ENCODE measurements at places on chromosomes 16 and 17.
A peak's percentile ranks its signal among the peaks of the same experiment; 100 is the strongest.

DNA sequence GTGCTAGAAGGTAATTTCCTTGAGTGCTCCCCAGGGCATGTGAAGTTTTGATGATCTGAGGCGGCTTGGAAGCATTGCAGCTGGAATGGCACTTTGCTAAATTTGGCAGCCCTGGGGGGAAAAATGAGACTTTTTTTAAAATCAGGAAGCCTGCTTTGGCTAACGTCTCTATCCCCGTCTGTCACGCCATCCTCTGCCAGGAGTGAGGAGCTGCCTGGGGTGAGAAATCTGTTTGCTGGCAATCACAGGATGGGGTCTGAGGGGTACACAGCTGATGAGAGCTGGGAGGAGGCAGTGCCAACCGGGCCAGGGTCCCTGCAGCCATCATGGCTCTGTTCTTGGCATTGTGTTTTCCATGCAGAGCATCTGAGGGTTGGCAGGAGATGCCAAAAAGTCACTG lies 2.0 kb downstream of the ABCC12 start:
- no peak for DNase-seq

GRCh38 chr16:85088570-85089199 lies 23.6 kb downstream of the CIBAR2 start:
- no peak for DNase-seq

- no peak for DNase-seq
Observed at GRCh38 chr16:90032674-90033331, 13.5 kb upstream of the DBNDD1 start.

DNA sequence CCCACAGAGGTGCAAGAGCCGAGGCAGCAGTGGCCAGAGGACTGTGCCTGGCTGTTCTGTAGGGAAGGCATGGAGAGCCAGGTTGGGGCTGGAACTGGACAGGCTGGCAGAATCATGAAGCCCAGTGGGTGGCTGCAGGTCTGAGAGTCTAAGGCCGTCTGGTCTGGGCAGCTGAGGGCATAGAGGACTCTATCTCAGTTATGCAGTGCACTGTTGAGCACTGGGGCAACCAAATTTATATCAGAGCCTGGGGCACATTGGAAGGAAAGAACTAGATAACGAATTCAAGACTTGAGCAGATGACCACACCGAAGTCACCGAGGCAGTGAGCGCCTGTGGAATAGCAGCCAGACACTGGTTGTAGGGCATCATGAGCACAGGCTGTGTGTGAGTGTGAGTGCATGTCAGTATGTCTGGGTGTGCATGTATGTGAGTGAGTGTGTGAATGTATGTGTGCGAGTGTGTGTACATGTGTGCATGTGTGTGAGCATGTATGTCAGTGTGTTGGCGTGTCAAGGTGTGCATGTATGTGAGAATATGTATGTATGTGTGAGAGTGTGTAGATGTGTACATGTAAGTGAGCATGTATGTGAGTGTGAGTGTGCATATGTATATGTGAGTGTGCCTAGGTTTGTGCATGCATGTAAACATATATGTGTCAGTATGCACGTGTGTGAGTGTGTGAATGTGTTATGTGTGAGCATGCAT lies 37.0 kb downstream of the RGS9 start:
- DNase-seq: no peak

DNA sequence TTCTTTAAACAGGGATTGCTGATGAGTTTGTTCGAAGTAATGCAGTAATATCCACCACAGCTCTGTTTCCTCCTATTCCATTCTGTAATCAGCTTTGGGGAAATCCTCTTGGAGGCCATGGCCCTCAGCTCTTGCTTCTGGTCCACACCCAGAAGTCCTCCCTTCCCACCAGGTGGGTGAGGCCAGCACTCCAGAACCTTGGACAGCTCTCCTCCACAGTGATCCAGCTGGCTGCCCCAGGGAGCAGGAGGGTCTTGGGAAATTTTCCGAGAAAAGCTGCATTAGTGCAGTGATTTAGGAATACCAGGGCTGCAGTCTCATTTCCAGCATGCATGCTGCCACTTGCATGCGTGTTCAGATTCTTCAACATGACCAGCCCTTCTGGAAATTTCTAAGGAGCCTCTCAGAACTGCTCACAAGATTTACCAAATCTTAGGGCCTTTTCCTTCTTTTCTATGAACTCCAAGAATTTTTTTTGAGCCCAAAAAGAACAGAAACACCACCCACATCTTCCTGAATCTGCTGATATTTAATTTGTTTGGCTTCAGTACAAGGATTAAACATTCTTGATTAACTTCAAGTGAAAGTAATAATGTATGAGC lies 4.2 kb downstream of the SMPD3 start:
- DNase-seq: peak; percentile 48

DNA sequence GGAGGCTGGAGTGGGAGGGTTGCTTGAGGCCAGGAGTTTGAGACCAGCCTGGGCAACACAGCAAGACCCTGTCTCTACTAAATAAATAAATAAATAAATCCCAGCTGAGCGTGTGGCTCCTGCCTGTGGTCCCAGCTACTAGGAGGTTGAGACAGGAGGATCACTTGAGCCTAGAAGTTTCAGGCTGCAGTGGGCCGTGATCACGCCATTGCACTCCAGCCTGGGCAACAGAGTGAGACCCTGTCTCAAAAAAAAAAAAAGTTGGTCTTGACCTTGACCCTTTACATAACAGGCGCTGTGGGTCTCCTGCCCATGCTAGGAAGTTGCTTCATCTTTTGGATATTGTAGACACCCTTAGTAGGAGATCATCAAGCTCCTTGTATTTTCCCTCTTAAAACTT lies 11.4 kb downstream of the ACSF2 start:
- no peak for DNase-seq

DNA sequence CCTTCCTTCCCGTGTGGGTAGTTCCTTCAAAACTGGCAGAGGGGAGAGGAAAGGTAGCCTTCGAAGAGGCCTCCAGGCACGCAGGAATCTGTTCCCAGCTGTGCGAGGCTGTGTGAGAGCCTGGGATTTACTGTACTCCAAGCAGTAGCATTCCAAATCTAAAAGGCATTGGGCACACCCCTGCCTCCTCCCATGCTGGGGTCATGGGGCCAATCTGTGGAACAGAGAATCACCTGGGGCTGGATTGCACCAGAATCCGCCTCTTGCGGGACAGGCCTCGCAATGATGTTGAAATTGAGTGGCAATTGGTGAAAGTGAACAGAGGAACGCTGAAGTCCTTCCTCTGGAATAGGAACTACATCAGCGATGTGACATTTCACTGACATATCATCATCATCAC lies 72.5 kb upstream of the IRX3 start:
- DNase-seq: no peak

GRCh38 chr17:66548659-66549310 lies 246.4 kb downstream of the PRKCA start:
- DNase-seq: no peak

DNA sequence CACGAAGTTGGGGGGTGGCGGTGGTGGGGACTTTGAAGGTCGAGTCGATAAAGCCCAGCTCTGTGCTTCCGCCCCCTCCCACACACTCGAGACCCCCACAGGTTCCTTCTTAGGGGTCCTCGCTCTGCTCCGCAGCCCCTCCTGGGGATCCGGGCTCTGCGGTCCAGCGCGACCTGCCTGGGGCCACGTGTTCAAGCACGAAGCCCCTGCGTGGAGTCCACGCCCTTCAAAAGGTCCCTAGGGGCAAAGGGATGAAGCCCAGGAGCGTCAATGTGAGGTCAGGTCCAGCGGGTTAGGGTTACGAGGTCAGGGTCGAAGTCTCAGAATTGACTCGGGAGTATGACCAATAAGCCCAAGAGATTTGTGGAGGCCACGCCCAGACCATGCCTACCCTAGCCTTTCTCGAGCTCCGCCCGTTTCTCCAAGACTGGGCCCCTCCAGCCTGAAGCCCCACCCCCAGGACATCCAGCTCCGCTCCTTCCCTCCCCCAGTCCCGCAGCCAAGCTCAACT lies 786 bp upstream of the CACNA1G start:
- peak; percentile 77 for DNase-seq

GRCh38 chr16:84947022-84947421 lies 64.3 kb downstream of the ZDHHC7 start:
- no peak for DNase-seq

- no peak for DNase-seq
Observed at GRCh38 chr17:53722407-53722806, 100.3 kb upstream of the KIF2B start.

DNA sequence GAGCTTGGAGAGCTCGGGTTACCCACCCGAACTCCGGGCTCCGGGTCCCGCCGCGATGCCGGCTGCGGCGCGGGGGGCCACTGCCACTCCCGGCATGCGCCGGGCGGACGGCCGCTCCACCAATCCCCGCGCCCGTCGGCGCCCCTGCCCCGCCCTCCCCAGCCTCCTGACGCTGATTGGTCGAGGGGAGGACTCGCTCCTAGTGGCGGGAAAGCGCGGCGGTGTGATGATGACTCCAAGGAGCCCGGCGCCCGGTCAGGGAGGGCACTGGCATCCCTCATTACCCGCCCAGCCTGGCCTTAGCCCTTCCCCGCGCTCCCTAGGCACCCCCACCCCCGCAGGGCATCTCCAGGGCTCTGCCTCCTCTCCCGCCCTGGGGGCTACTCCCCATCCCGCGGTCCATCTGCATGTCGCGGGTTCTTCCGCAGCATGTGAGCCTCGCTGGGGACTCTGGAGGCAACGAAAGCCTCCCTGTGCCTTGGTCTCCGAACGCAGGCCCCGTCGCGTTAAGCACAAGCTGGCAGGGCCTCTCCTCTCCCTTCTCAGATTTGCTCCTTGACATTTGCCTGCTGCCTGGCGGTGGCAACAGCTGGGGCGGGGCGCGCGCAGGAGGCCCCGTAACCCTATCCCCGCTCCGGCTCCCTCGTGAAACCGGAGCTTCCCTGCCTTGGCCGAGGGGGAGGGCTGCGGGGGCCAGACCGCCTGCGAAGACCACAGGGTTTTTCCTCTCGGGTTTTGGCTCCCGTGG lies 1.7 kb downstream of the ATP2A1 start:
- peak; percentile 85 for DNase-seq

DNA sequence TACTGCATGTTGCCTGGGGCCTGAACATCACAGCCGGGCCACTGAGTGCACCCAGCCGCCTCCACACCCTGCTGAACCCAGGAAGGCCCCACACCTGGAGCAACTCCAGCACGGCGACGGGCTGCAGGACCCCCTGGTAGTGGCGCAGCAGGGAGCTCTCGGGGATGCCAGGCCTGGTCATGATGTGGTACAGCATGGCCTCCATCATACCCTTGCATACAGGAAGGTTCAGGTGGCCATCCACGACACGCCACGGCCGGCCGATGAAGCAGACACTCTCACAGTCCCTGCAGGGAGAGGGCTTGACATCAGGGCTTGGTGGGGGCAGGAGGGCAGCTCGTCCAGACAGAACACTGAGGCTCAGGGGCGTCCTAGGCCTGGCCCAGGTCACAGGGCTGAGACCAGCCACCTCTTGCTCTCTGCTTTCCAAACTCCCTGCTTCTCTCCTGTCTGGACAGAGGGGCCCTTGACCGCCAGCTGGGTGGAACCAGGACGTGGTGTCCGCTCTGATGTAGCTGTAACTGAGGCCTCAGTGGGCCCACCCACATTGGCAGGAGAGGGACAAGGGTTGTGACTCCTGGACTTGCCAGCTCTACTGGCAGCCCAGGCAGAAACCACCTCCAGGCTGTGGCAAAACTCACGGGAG lies 60.3 kb downstream of the IL21R start:
- DNase-seq: no peak

GRCh38 chr16:52496051-52496876 lies 50.7 kb downstream of the TOX3 start:
- no peak for DNase-seq

DNA sequence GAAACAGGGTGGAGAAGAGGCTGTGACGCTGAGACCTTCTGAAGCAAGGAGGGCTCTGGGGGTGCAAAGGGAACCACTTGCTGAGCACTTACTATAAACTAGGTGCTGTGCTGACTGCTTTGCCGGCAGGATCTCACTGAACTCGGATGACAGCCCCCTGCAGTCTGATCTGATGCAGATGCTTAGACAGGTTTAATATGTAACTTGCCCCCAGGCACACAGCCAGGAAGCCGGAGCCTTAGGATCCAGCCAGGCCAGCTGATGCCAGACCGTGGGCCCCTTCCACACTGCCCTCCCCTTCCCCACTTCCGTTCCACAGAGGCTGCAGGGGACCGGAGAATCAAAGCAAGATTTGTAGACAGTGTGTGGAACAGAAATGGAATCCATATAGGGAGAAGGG lies 23.1 kb downstream of the SPACA3 start:
- no peak for DNase-seq

- no peak for DNase-seq
Observed at GRCh38 chr17:28573966-28574480, 2.7 kb downstream of the ALDOC start.

GRCh38 chr16:48734220-48734619 lies 124.2 kb upstream of the N4BP1 start:
- DNase-seq: no peak

- DNase-seq: no peak
Observed at GRCh38 chr17:69231521-69231920, 2.9 kb upstream of the ABCA10 start.

DNA sequence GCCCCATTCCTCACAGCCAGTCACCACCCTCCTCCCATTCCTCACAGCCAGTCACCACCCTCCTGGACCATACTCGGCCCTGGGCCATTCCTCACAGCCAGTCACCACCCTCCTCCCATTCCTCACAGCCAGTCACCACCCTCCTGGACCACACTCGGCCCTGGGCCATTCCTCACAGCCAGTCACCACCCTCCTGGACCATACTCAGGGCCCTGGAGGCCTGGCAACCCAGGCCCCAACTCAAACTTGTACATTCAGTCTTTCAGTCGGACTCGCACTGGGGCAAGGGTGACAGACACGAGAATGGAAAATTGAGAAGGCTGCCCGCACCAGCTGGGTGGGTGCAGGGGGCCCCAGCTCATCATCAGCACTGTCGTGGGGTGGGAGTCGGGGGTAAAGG lies 30.4 kb upstream of the FOXK2 start:
- DNase-seq: no peak

GRCh38 chr16:88719933-88720296 lies 13.6 kb downstream of the CTU2 start:
- DNase-seq: no peak

DNA sequence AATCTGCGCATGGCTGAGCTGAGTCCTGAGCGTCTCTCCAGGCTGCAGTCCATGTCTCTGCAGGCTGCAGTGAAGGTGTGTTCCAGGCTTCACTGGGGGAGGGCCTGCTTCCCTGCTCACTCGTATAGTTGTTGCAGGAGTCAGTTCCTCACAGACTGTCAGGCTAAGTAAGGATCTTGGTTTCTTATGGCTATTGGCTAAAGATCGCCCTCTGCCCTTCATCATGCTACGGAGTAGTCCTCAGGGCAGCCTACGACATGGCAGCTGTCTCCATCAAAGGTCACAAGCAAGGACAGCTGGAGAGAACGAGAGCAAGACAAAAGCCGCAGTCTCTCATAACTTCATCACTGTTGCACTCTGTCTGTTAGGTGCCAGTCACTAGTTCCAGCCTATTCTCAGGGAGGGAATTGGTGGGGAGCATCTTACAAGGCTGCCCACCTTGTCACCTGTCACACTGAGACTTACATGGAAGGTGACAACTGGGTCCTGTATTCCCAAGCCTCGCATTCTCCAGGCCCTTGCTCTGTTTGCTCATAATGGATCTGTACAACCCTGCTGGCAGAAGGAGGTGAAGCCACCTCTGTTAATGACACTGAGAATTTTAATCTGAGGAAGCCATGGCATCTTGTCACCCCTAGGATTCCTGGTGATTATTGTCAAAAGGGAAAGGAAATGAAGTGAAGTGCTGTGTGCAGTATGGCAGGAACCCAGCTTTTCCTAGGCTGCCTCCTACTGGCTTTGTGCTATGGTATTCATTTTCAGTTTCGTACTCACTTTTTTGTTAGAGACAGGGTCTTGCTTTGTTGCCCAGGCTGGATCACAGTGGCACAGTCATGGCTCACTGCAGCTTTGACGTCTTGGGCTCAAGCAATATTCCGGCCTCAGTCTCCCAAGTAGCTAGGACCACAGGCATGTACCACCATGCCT lies 43.4 kb downstream of the MFSD11 start:
- no peak for DNase-seq
